Vagina (tissue), 2 donors: ENCODE measurements at places on chromosomes 13 and 19.

GRCh38 chr13:36026531-36026930 is 104.7 kb downstream of the DCLK1 start:
- DNase-seq: no peak

DNA sequence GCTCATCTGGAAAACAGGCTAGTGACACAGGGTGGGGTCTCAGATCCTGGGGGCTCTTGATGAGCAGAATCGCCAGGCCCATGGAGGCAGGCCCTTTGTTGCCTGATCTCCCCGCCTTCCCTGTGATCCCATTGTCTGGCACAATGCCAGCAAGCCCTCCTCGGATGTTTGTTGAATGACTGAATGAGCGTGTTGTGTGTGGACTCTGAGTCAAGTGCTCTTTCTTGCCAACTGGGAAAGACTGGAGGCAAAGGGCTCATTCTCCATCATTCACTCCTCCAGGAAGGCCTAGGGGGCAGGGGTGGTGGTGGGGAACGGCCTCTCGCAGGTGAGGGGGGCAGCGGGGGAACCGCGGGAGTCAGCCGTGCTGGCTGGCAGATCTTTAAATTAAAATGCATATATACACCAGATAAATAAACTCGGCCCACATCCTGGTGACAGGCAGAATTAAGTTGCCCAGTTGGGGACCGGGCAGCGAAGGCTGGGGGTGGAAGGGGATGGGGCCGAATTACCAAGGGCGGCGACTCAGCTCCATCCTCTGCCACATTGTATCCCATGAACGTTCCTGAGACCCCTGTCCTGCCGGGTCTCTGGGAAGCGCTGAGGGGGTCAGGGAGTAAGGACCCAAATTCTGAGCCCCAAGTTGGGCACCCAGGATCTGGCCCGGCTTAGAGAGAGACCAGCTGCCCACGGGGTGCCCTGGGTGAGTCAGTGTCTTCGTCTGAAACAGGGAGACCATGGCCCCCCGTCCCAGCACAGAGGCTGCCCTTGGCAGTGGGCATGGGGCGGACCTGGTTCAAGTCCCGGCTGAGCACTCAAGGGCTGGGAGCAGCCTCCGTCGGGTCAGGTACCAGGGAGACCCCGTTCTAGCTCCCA is 24.5 kb downstream of the EFNA2 start:
- DNase-seq: no peak

DNA sequence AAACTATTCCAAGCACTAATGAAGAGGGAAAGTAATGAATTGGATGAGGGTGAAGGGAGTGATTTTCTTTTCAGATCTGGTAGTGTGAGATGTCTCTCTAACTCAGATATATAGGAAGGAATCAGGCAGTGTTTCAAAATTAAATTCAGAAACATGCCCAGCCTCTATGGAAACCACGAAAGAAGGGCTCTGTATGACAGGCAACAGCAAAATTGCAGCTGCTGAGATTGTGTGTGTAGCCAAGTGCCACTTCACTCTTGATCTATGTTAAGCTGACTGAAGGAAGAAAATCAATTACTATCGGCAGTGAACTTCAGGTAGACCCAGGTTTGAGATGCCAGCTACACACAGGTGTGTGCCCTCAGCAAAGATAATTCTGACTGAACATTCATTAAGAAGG is 387.4 kb downstream of the PCDH9 start:
- DNase-seq: no peak

- no peak for DNase-seq
Measured at GRCh38 chr13:22201375-22201925, 530.6 kb downstream of the FGF9 start.

- no peak for DNase-seq
Measured at GRCh38 chr13:97386801-97387484, 47.0 kb upstream of the RAP2A start.

GRCh38 chr13:96806746-96807145 is 187.5 kb downstream of the OXGR1 start:
- no peak for DNase-seq

GRCh38 chr19:4358709-4359626 is 15.6 kb downstream of the MPND start:
- DNase-seq: no peak

DNA sequence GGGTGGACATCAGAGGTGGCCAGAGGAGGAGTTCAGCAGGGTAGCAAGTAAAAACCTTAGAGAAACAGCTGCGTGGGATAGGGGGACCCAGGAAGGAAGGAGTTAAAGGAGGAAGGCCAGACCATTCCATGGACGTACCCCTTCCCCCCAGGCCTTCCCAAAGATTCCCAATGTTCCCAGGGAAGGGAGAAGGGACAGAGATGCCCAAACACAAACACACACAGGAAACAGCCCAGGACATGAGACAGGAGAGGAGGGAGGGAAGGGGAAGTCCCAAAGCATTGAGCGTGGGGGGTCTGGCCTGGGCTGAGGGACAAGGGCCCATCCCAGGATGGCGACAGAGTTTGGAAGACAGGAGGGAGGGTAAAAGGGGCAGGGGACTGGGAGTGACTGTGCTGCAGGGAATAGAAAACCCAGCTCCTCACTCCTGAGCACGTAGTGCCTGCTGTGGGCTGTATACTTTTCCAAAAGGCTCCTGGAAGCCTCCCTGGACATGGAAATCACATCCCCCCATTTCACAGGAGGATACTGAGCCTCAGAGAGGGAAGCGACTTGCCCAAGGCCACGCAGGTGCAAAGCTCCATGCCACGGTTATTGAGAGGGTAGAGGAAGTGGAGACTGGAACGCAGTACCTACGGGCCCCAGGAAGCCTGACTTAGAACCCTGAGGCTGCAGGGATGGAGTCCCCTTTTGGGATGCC is 1.1 kb downstream of the SYDE1 start:
- no peak for DNase-seq

GRCh38 chr13:46165485-46166223 is 16.3 kb downstream of the LCP1 start:
- no peak for DNase-seq

GRCh38 chr13:37601648-37602440 is 3.3 kb upstream of the POSTN start:
- DNase-seq: no peak

GRCh38 chr13:26950546-26950945 is 190.0 kb upstream of the GPR12 start:
- no peak for DNase-seq

DNA sequence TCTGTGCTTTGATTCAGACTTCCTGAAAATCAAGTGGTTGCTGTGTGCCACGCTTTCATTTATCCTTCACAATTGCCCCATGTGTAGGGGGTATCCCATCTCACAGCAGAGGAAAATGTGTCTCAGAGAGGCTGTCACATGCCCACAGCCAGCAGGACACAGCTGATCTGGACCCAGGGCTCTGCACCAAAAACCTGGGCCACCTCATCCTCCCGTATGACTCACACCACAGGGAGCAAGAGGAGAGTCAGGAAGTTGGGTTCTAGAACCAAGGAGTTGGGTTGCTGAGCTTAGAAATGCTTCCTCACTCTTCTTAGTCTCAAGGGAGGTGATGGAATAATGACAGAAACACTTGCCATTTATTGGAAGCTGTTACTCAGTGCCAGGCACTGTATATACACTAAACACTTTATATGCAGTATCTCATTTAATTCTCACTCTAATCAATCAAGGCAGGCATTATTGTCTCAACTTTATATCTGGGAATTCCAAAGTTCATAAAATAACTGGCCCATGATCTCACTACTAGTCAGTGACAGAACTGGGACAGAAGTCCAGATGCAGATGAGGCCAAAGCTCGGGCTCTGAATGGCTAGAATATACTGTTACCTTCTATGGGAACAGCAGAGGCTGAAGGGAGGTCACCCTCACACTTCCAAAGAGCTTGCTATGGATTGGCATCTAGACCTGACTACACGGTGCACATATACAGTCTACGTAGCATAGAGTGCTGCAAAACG is 47.7 kb upstream of the ATP12A start:
- DNase-seq: no peak

DNA sequence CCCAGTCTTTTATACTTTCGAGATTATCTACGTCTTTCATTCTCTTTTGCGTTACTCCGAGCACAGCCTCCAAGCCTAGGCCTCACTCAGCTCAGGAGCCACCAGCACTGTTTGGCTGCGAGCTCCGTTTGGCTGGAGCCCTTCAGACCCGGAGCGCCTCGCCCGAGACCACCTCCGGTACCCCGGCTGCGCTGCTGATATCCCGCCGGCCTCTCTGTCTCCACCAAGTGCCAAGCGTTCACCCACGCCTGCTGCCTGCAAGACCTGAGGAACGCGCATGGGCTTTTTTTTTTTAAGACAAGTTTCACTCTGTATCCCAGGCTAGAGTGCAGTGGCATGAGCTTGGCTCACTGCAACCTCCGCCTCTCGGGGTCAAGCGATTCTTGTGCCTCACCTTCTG is 14.1 kb upstream of the ZNF177 start:
- DNase-seq: no peak

DNA sequence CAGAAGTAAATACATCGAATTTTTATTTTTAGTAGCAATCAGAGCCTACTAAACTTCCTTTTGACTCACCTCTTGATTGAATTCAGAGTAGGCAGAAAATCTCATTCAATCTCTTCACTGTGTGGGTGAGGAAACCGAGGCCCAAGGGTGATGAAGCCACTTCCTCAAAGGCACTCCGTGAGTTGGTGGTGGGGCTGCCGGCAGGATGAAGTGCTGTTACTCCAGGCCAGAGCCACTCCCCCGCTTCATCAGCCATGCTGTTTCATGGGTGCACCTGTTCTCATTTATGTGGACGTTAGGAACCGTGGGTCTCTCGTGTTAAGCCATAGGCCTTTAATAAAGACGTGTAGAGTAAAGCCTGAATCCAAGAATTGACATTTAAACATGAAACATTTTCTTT is 13.2 kb downstream of the ING1 start:
- DNase-seq: no peak
